ENCODE measurements at places on chromosomes 12 and 14. TPM values are rescaled to one million over a fixed set of nuclear protein-coding genes. Genes with fewer than 3 reads are reported as not detected.

DNA sequence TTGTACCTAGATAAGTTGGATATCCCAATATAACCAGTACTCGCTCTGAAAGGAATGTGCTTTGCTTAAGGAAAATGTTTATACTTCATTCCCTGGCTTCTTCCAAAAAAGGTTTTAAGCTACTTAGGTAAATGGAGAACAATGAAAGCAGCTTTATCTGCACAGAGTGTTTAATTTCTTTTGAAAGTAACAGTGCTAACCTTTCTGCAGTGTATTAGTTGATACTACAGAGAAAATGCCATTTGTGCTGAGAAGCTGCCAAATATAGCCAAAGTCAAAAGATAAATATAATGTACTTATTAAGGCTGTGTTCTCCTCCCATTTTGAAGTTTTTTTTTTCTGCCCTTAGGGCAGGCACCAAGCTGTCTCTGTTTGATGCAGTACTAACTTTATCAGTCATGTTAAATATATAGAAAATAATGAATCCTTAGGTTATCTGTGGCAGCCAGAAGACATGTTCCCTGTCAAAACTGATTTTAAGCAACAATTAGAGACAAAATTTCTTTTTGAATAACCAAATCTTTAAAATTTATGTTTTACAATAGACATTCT lies 145.4 kb upstream of the KITLG start:
- DNase-seq: no peak

DNA sequence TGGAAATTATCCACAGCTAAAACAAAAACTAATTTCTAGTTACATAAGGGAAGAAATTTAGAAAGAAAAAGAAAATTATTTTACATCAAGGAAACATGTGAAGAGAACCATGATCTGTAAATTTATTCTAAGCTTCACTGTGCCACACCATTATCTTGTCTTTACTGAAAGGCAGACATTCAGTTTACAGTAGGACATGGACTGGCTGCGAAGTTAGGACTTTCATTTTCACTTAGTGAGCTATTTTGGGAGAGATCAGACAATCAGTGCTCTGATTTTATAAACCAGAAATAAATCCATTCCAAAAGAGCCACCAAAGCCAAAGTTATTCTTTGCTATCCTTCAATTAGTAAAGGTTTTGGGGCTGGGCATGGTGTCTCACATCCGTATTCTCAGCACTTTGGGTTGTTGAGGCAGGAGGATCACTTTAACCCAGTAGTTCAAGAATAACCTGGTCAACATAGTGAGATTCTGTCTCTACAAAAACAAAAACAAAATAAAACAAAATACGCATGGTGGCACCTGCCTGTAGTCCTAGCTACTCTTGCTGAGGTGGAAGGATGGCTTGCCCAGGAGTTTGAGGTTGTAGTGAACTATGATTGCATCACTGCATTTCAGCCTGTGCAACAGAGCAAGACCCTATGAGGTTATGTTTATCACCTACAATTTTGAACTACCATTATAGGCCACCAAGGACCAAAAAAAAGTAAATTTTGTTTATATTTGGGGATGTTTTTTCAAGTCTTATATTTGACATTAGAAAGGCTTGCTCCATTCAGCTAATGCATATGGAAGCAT lies 1084.8 kb upstream of the ATXN7L3B start:
- DNase-seq: no peak

DNA sequence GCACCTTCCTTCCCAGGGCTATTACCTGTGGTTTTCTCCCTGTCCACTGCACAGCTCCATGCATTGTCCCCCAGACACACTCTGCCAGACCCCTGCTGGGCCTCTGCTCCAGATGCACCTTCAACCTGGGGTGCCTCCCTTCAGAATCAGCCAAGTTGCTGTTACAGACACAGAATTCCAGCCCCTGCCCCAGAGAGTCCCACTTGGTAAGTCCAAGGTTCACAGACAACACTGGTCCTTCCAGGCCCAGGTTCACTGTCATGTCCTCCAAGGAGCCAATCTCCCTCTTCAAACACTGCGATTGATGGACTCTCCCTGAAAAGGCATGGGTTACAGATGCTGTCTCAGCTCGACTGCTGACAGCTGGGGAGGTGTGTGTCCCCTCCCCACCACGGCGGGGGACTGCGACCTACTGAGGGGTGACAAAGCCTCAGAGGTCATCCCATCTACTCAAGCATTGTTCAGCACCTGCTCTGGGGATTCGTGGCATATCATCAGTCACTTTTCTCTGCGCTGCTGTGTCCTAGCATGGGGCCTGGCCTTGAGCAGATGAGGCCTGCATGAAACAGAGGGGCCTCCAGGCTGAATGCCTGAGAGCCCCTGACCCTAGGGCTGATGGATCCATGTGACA lies 24.3 kb downstream of the CALM1 start:
- no peak for DNase-seq

GRCh38 chr12:10175846-10176636 lies 2.8 kb upstream of the TMEM52B start:
- DNase-seq: no peak

- DNase-seq: no peak
Measured at GRCh38 chr12:116459011-116459875, 99.9 kb upstream of the MAP1LC3B2 start.

- no peak for DNase-seq
Measured at GRCh38 chr14:58557242-58557641, 80.5 kb upstream of the DACT1 start.

The AGAP2 gene
- 0.52 TPM for polyA plus RNA-seq

The ITGA7 gene
- polyA plus RNA-seq: 25.1 TPM

The ATL1 gene
- 7.1 TPM for polyA plus RNA-seq

The TSPAN19 gene
- 0.63 TPM for polyA plus RNA-seq

The PLEKHH1 gene
- 18.3 TPM for polyA plus RNA-seq
